CD8-positive, alpha-beta memory T cell (primary cell): ENCODE measurements at places on chromosomes 12 and 14. TPM values are rescaled to one million over a fixed set of nuclear protein-coding genes. Genes with fewer than 3 reads are reported as not detected.

TAS2R9 gene
- total RNA-seq: not detected

GRCh38 chr14:95220663-95221231 lies 63.4 kb upstream of the DICER1 start:
- H3K27me3 ChIP-seq: peaks cover under 1% of the 10 kb centered on the region
- H3K4me3 ChIP-seq: no peak overlapping the region
- no peaks in the 10 kb centered on the region for H3K4me1 ChIP-seq
- DNase-seq: no peak
- no peaks in the 10 kb centered on the region for H3K36me3 ChIP-seq
- no peak overlapping the region for H3K27ac ChIP-seq

DNA sequence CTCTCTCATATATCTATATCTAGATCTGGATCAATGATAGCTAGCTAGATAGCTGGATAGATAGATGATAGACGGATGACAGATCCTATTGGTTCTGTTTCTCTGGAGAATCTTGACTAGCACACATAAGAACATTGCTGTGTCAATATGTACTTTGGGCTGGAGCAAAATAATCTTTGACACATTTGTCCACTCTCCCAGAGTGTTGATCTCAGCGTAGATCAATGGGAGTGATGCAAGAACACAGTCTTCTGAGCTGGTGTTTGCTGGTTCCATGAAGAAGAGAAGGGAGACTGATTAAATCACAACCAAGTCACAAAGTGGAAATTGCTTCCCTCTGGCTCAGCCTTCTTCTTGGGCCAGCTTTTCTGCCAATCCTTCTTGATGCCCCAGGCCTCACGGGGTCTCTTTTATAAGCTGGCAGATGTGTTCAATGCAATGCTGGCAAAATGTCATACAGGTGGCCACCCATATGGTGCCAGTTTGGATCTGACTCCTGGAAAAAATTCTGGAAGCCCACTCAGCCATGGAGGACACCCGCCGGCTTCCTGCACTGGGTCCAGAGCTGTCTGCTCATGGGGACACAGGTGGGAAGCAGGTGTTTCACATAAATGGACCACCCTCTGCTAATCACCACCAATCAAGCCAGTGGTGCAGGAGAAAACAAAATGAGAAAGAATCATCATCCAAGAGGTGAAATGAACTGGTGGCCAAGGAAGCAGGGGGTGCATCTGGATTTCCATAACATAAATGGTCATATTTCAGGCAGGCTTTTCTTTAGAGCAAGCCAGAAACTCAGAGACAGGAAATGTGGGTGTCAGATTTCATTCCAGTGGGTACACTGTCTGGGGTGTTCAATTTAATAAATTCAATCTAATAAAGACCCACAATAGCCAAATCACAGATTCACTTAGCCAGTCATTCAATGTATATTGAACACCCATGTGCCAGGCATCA lies 310.3 kb downstream of the DPF3 start:
- no peaks in the 10 kb centered on the region for H3K27me3 ChIP-seq
- no peak overlapping the region for H3K4me3 ChIP-seq
- no peak for DNase-seq
- H3K4me1 ChIP-seq: no peaks in the 10 kb centered on the region

PRPH gene
- total RNA-seq: not detected

DNA sequence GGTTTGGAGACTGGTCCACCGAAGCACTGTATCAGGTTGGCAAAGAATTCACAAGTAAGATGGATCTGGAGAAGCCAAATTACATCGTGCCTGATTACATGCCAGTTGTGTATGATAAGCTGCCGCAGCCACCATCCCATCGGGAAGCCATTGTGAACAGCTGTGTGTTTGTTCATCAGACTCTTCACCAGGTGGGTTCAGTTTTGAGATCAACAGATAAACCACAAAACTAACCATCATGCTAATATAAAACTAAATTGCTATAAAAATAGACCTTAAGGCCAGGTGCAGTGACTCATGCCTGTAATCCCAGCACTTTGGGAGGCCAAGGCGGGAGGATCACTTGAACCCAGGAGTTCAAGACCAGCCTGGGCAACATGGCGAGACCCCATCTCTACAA lies 58.9 kb downstream of the HSP90AA1 start:
- H3K4me1 ChIP-seq: no peaks in the 10 kb centered on the region
- H3K4me3 ChIP-seq: no peak overlapping the region
- DNase-seq: no peak
- H3K27me3 ChIP-seq: no peaks in the 10 kb centered on the region
- H3K36me3 ChIP-seq: peaks cover 74% of the 10 kb centered on the region
- no peak overlapping the region for H3K27ac ChIP-seq

ZNF84 gene
- 16.5 TPM for total RNA-seq

KLRF2 gene
- total RNA-seq: not detected
